Endothelial cell of coronary artery (primary cell): ENCODE measurements at places on chromosomes 5 and 9. TPM values are rescaled to one million over a fixed set of nuclear protein-coding genes. Genes with fewer than 3 reads are reported as not detected.

FOXD4L5 gene
- total RNA-seq = 0.09 TPM in 2 replicates

LHX3 gene
- not detected in 2 replicates for total RNA-seq

ZFP2 gene
- 0.18 and 0.66 TPM in 2 replicates for total RNA-seq

KLF4 gene
- total RNA-seq = 0.45 and 3.8 TPM in 2 replicates

PCAT7 gene
- total RNA-seq = not detected in 2 replicates

CDX1 gene
- not detected in 2 replicates for total RNA-seq

ARHGEF28 gene
- total RNA-seq = 73.1 and 106 TPM in 2 replicates

TTC16 gene
- total RNA-seq = not detected in 2 replicates

CCL27 gene
- total RNA-seq = not detected in 2 replicates

RNF208 gene
- total RNA-seq = 0.09 and 0.19 TPM in 2 replicates

PRR7 gene
- 3.5 and 5.9 TPM in 2 replicates for total RNA-seq

RANBP3L gene
- total RNA-seq = not detected in 2 replicates

CD274 gene
- 17.7 and 55.0 TPM in 2 replicates for total RNA-seq

RNF180 gene
- total RNA-seq = 3.7 and 6.4 TPM in 2 replicates

IFNE gene
- 0.99 and 2.1 TPM in 2 replicates for total RNA-seq
